Thymus (tissue), 14 donors: ENCODE measurements at places on chromosomes 13 and 19. TPM values are rescaled to one million over a fixed set of nuclear protein-coding genes. Genes with fewer than 3 reads are reported as not detected.

Gene LRRC4B
- polyA plus RNA-seq: 0.57 TPM

DNA sequence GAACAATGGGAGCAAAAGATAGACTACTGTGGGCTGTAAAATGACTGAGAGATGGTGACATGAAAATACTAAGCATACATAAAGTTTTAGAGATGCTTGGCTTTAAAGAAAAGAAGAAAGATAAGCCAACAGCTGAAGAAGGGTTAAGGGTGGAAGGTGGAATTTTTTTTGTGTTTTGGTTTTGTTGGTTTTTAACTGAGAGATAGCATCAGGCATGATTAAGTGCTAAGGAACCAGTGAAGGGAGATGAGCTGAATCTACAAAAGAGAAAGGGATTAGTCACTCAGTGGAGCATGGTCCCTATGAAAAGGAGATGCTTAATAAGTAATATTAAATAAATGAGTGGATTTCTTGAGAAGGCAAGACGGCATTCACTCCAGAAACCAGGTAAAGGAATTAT lies 12.5 kb upstream of the TBC1D4 start:
- H3K4me1 ChIP-seq: no peaks in the 10 kb centered on the region
- no peak overlapping the region for H3K4me3 ChIP-seq
- no peak overlapping the region for H3K27ac ChIP-seq
- no peak for DNase-seq
- no peaks in the 10 kb centered on the region for H3K36me3 ChIP-seq

GRCh38 chr19:13866463-13867046 lies 10.4 kb upstream of the NANOS3 start:
- H3K4me3 ChIP-seq: peak overlapping the region; percentile 41
- H3K27ac ChIP-seq: no peak overlapping the region
- no peaks in the 10 kb centered on the region for H3K36me3 ChIP-seq
- H3K4me1 ChIP-seq: peaks cover 66% of the 10 kb centered on the region
- peak; percentile 11 for DNase-seq

DNA sequence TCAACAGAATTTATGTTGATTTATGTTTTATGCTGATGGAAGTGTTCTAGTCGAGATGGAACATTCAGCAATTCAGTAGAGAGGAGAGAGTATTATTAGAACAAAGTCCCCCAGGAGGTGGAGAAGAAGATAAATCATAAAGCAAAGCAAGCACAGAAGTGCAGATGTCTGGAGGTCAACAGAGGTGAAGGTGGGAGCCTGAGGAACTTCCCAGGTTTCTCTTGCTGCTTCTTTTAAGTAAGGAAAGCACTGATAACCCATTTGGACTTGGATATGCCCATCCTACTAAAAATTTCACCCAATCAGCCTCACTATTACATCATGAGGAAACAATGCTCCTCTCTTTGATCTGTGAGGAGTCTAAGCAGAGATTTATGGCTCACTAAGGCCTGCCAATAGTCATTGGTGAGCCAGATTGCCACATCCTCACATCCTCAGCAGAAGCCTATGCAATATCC lies 98.8 kb downstream of the EPSTI1 start:
- H3K36me3 ChIP-seq: no peaks in the 10 kb centered on the region
- no peak overlapping the region for H3K27ac ChIP-seq
- no peak for DNase-seq

Gene FFAR2
- polyA plus RNA-seq: 1.1 TPM

Gene APC2
- 0.11 TPM for polyA plus RNA-seq

DNA sequence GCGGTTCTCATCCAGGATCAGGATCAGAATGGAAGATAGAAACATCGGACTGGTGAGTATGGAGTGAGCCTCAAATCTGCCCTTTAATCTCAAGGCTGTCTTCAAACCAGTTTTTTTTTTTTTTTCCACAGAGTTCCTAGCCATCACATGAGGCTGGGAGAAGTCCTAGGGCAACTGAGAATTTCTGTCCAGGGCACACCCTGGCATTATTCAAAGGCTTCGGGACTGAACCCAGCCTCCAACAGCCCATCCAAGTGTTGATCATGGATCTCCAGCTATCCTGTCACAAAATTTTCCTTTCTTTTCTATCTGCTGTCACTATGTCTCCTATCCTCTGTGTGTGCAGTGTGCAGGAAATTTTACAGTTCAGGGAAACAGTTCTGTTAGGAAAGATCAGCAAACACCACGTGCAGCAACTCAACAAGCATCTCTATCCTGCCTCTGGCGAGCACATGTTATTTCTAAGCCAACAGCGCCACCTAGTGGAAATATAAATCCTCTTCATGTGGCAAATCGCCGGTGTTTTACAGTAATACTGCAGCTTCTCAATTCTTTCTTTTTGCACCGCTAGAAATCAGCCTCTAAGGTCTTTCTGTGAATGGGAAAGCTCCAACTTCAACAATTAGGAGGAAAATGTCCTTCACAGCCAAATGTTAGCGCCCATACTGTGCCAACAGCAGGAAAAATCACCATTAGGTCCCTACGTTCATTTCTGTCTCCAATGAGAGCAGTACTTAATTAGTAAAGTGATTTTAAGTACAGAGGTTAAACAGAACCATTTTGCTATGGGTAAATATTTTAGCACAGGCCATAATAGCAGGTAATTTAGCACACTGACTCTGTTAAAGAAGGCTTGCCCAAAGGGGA lies 21.4 kb upstream of the ZNF181 start:
- no peaks in the 10 kb centered on the region for H3K27me3 ChIP-seq
- H3K4me1 ChIP-seq: no peaks in the 10 kb centered on the region
- H3K36me3 ChIP-seq: no peaks in the 10 kb centered on the region
- no peak overlapping the region for H3K4me3 ChIP-seq

Gene LGALS4
- 6.8 TPM for polyA plus RNA-seq

GRCh38 chr13:81017513-81018152 lies 676.7 kb upstream of the SPRY2 start:
- no peaks in the 10 kb centered on the region for H3K27me3 ChIP-seq
- H3K36me3 ChIP-seq: no peaks in the 10 kb centered on the region
- DNase-seq: peak; percentile 27
- no peak overlapping the region for H3K4me3 ChIP-seq
- no peaks in the 10 kb centered on the region for H3K4me1 ChIP-seq
- no peak overlapping the region for H3K27ac ChIP-seq

Gene TNFRSF19
- 7.6 TPM for polyA plus RNA-seq

DNA sequence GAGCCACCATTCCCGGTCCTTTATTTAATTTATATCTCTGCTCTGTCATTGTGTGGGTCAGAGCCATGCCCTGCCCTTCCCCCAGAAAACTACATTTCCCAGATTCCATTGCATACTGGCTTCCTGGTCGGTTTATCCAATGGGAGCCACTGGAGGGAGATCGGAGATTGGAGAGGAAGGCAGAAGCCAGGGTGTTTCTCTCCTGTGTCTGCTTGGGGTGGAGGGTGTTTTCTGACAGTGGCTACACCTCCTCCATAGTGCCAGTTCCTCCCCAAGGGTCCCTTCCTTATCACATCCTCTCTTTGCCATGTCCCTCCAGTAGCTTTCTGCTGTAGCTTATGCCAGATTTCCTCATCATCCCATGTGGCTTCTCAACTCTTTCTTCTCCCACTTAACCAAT lies 19.0 kb downstream of the OLFM2 start:
- peaks cover 29% of the 10 kb centered on the region for H3K27me3 ChIP-seq
- H3K4me3 ChIP-seq: no peak overlapping the region
- DNase-seq: no peak
- no peaks in the 10 kb centered on the region for H3K36me3 ChIP-seq
- peaks cover 10% of the 10 kb centered on the region for H3K4me1 ChIP-seq
- no peak overlapping the region for H3K27ac ChIP-seq

Gene ZNF266
- polyA plus RNA-seq: 151 TPM

Gene ZNF547
- 7.2 TPM for polyA plus RNA-seq

Gene OR7A5
- 0.16 TPM for polyA plus RNA-seq

DNA sequence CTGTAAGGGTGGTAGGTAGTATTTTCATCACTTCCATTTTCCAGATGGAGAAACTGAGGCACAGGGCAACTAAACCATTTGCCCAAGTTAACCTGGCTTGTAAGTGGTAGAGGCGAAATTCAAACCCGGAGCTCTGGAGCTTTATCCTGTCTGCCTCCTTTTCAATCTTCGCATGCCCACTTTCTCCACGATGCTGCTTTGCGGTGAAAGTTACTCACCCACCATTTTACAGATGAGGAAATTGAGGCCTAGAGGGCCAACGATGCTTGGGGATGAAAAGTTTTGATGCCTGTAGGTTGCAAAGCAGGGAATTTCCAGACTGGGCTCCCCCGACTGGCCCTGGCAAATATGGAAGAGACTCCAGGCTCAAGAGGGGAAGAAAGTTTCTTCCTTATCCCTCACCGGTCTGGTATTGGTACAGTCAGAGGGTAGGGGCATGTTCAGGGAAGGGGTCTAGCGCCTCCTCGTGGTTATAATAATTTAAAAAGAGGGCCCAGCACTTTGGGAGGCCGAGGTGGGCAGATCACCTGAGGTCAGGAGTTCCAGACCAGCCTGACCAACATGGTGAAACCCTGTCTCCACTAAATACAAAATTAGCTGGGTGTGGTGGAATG lies 1.9 kb upstream of the SH2D3A start:
- H3K4me1 ChIP-seq: peaks cover 11% of the 10 kb centered on the region
- DNase-seq: no peak
- H3K27ac ChIP-seq: no peak overlapping the region

GRCh38 chr13:28603043-28603664 lies 55.8 kb upstream of the POMP start:
- no peaks in the 10 kb centered on the region for H3K4me1 ChIP-seq
- H3K27ac ChIP-seq: no peak overlapping the region
- no peaks in the 10 kb centered on the region for H3K36me3 ChIP-seq
- DNase-seq: no peak

DNA sequence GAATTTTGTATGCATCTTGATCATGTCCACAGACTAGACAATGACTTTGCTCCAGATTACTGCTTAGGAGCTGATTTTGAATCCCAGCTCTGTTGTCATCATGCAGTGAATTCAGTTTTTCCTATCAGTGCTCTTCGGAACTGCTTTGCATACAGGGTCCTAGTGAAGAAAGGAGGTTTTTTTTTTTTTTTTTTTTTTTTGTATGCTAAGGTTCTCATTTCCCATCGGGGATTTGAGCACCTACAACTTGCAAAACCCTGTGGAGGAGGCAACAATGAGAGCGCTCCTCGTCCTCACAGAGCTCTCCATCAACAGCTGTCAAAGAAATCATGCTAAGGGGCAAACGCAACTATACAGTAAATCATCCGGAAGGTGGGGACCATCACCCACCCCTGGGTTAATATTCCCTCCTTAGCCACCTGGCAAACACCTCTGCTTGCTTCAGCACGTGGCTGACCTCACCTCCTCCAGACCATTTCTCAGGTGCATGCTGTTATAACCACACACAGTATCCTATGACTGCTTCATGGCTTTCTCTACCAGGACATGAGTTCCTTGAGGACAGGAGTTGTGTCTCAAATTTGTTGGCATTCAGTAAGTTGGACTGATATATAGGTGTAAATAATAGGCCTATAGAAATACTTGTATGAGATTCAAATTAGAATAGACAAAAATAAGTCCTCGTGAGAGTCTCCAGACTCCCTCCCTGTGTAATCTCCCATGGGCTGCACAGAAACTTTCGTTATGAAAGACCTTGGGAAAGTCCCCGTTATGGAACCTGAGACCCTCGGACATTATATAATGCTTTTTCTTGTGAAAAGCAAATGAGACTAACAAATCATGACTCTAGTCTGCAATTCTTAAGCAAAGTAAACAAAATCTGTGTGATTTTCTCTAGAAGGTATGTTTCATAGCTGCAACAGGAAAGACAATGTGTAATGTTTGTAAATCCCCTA lies 113.8 kb downstream of the KATNAL1 start:
- no peaks in the 10 kb centered on the region for H3K4me1 ChIP-seq
- H3K27me3 ChIP-seq: no peaks in the 10 kb centered on the region
- no peak overlapping the region for H3K4me3 ChIP-seq

Gene ITGBL1
- 2.7 TPM for polyA plus RNA-seq

- DNase-seq: no peak
- H3K27ac ChIP-seq: no peak overlapping the region
- H3K4me3 ChIP-seq: no peak overlapping the region
- H3K36me3 ChIP-seq: no peaks in the 10 kb centered on the region
These were observed 2.3 kb downstream of the NCCRP1 start for GRCh38 chr19:39199025-39199424.

GRCh38 chr13:34161931-34162543 lies 344.1 kb downstream of the RFC3 start:
- no peak overlapping the region for H3K27ac ChIP-seq
- no peak for DNase-seq
- H3K4me3 ChIP-seq: no peak overlapping the region
- no peaks in the 10 kb centered on the region for H3K27me3 ChIP-seq
- H3K4me1 ChIP-seq: no peaks in the 10 kb centered on the region

Gene CNN2
- polyA plus RNA-seq: 127 TPM

Gene SOX1
- polyA plus RNA-seq: 0.02 TPM

DNA sequence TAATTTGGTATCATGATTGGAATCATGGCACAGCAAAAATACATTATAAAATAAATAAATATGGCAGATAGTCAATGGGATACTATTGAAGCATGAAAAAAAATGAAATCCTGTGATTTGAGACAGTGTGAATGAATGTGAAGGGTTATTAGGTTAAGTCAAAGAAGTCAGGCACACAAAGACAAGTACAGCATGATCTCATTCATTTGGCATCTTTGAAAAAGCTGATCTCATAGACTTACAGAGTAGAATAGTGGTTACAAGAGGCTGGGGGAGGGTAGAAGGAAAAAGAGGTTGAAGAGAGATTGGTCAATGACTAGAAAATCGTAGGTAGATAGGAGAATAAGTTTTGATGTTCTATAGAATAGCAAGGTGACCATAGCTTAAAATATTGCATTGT lies 295.1 kb upstream of the SLITRK5 start:
- no peak for DNase-seq
- no peaks in the 10 kb centered on the region for H3K4me1 ChIP-seq
- no peak overlapping the region for H3K27ac ChIP-seq
- H3K4me3 ChIP-seq: no peak overlapping the region

GRCh38 chr13:91767651-91768050 lies 369.2 kb downstream of the GPC5 start:
- no peaks in the 10 kb centered on the region for H3K4me1 ChIP-seq
- H3K36me3 ChIP-seq: no peaks in the 10 kb centered on the region
- no peak for DNase-seq
- no peak overlapping the region for H3K27ac ChIP-seq
- no peaks in the 10 kb centered on the region for H3K27me3 ChIP-seq
- H3K4me3 ChIP-seq: no peak overlapping the region

Gene BAX
- 126 TPM for polyA plus RNA-seq

DNA sequence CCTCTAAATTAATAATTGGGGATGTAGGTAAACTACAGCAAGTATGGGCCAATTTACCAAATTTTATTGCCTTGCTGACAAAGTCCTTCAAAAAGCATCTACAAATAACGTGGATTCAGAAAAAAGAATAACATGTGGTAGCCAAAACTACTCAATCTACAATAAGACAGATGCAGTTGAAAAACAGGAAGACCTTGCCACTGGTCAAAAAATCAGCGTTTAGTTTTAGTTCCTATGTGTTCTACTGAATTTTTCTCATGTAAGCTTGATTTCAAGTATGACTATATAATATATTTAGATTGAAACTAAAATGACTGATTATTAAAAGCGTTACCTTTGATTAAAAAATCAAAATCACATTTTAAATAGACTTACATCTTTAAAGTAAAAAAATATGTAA lies 1317.6 kb downstream of the PCDH9 start:
- H3K4me3 ChIP-seq: no peak overlapping the region
- no peak overlapping the region for H3K27ac ChIP-seq
- no peak for DNase-seq

Gene CACNG7
- 0.05 TPM for polyA plus RNA-seq
